Pancreas (tissue), 10 donors: ENCODE measurements at places on chromosomes 7 and 10. TPM values are rescaled to one million over a fixed set of nuclear protein-coding genes. Genes with fewer than 3 reads are reported as not detected.

GRCh38 chr7:68180761-68181160, 1184.1 kb downstream of the TYW1 start:
- no peak for DNase-seq

The SPDYE5 gene
- total RNA-seq = not detected

- DNase-seq = no peak
Measured at GRCh38 chr10:124629415-124629814, 114.8 kb downstream of the FAM53B start.

DNA sequence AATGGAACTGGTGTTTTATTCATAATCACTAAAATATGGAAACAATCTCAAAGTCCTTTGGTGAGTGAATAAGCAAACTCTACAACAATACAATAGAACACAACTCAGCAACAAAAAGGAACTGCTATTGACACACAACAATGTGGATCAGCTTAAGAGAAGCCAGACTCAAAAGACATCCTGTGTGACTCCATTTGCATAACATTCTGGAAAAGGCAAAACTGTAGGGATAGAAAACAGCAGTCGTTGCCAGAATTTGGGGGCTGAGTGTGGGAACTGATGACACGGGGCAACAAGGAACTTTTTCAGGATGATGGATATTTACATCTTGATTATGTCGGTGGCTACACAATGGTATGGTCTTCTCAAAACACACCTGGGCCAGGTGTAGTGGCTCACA, 32.4 kb upstream of the SVIL start:
- no peak for DNase-seq

- DNase-seq = no peak
Measured at GRCh38 chr10:69734797-69735468, 66.8 kb upstream of the COL13A1 start.

- no peak for DNase-seq
Measured at GRCh38 chr10:128147669-128148068, 21.4 kb upstream of the MKI67 start.

- no peak for DNase-seq
Measured at GRCh38 chr10:102906507-102906906, 11.6 kb upstream of the CNNM2 start.

The GNAT3 gene
- not detected for total RNA-seq

The ABCB1 gene
- total RNA-seq = 9.7 TPM

The NEBL gene
- 15.7 TPM for total RNA-seq

DNA sequence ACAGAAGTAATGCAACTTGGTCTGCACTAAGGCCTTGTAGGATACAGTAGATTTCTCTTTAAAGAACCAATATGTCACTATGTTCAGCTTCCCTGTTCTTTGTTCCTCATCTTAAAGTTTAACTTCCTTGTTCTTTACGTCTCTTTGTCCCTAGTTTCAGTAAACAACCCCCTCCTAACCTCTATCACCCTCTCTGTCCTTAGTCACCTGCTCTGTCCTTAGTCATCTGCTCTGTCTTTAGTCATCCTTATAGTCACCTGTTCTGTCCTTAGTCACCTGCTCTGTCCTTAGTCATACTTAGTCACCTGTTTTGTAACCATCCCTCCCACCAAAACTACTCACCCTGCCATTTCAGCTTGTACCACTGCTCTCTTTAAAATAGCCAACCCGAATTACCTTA, 144.6 kb upstream of the TMEM106B start:
- no peak for DNase-seq

The PON2 gene
- total RNA-seq = 21.3 TPM

The RBP4 gene
- total RNA-seq = 29.7 TPM

GRCh38 chr10:128429321-128429720, 303.1 kb upstream of the MKI67 start:
- DNase-seq = no peak

The PNLIPRP2 gene
- total RNA-seq = 3,126 TPM

- no peak for DNase-seq
Measured at GRCh38 chr7:22713463-22713862, 13.5 kb upstream of the IL6 start.

GRCh38 chr7:43729214-43729923, at the start of gene COA1:
Gene COA1 (minus strand): TSS chr7:43729523. CDS start chr7:43648614, 80,909 bp downstream.
- DNase-seq = peak; percentile 82

GRCh38 chr10:77566914-77567566, 70.6 kb downstream of the KCNMA1 start:
- no peak for DNase-seq

DNA sequence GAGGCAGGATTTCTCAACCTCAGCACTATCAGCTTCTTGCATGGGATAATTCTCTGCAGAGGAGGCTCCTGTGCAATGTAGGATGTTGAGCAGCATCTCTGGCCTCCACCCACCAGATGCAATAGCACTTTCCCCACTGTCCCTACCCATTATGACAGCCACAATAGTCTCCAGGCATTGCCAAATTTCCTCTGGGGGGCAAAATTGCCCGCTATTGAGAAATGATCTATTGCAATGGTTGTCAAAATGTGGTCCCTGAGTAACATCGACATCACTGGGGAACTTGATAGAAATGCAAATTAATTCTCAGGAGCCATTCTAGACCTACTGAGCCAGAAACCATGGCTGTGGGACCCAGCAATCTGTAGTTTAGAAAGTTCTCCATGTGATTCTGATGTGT, 7.0 kb downstream of the KCNK18 start:
- no peak for DNase-seq

The HKDC1 gene
- 3.8 TPM for total RNA-seq

GRCh38 chr7:69700331-69700730, 102.1 kb downstream of the AUTS2 start:
- no peak for DNase-seq

DNA sequence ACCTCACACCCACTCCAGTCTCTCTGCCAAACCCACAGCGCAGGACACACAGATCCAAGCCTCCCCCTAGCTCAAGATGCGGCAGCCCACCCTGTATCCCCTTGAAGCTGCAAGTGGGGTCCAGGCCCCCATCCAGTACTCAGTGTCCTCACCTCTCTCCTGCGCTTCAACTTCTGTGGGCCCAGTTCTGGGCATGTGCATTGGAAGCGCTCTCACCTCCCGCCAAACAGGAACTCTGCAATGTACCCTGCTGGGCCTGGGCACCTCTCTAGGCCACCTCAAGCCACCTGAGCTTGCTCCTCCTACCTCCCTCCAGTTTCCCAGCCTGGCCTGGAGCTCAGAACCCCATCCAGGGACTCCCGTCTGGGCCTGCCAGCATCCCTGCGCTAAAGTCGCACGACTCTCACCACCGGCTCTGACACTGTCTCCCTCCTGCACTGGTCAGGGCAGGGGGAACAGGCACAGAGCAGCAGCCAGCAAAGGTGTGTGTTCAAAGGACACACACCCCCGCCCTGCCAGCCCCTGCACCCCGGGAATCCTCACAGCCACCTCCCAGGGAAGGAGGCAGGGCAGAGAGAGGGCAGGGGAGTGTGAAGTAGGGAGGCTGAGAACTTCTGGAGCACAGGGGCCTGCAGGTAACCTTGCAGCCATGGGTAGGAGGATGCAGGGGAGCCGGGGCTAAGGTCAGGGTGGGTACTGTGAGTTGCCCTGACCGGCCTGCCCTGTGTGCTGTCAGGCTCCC, 51.7 kb upstream of the MSMB start:
- DNase-seq = no peak

GRCh38 chr7:74289659-74290552, 699 bp downstream of the CLIP2 start:
- DNase-seq = peak; percentile 70

GRCh38 chr7:111290982-111291381, 200.1 kb downstream of the LRRN3 start:
- DNase-seq = no peak

DNA sequence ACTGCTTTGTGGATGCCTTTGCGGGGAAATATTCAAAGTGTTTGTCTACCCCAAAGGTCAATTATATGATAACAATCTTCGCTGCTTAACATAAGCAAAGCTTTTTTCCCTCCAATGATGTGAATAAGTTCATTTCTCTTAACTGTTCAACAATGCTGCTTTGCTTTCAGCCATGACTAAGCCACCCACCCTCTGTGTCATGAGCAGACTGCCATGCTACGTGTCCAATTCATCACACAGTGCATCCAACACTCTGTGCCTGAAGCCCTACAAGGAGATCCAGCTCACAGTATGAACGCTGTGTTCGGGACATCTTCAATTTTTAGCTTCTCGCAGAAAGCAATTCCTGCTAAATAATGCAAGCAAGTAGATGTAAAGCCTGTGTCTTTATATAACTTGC, 5.7 kb upstream of the TAS2R40 start:
- DNase-seq = no peak

DNA sequence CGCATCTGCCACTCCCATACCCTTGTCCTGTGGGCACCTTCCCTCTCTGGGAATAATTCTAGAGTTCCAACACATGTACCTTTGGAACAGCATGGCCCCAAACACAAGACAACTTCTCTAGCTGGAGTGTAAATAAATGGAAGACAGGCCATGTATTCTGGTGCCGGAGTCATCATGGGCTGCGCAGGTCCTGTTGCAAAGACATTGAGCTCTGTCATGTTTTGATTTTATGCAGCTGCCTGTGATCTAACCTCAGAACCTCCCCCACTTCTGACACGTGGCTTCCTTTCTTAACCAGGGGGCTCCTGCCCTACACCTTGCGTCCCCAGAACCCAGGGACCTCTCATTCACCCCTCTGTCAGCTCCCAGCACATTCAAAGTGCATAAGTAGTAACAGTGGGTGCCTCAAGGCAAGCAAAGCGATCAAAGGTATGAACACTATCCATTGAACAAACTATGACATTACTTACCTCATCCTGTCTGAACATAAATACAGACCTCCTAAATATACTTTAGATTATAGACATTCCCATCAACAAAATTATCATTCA, 219.9 kb downstream of the FGFR2 start:
- no peak for DNase-seq
